ENCODE measurements at places on chromosomes 5 and 9.

DNA sequence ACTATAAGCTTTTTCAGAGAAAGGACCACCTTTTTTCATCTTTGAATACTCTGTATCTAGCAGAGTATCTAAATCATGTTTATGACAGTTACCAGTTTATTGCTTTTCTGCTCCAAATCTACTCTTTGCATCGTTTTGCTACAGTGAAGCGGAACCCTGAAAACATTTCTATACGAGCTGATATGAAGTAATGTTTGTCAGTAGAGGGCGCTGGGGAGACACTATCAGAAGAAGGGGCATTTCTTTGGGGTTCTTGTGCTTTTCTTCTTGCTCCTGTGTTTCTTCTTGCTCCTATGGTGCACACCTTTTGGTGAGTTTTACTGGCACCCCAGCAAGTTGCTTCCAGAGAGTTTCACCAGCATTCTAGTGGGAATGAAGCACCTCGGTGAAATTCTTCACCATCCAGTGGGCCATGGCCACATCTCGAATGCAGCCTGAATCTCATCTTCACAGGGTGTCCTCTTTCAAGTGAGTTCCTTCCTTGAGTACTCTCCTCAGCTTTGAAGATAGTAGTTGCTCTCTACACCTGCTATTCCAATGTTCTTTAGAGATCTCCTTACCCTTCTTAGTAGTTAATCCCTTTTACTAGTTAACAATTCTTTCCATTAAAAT lies 98.4 kb downstream of the FGF1 start:
- DNase-seq: no peak

DNA sequence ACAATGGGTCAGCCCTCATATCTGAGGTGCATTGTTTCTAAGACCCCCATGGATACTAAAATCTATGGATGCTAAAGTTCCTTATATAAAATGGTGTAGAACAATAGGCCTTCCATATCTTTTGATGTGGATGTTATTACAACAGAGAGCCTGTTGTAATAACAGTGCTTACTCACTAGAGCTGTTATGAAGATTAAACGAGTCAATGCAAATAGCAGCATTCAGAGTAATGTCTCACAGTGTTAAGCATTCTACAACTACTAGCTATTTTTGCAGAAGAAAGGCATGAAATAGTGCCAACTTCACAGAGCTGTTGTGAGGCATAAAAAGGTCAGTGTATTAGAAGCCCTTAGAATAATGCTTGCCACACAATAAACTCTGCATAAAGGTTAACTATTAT lies 13.0 kb downstream of the CHSY3 start:
- no peak for DNase-seq

GRCh38 chr5:90878549-90879196 lies 320.1 kb downstream of the ADGRV1 start:
- no peak for DNase-seq

DNA sequence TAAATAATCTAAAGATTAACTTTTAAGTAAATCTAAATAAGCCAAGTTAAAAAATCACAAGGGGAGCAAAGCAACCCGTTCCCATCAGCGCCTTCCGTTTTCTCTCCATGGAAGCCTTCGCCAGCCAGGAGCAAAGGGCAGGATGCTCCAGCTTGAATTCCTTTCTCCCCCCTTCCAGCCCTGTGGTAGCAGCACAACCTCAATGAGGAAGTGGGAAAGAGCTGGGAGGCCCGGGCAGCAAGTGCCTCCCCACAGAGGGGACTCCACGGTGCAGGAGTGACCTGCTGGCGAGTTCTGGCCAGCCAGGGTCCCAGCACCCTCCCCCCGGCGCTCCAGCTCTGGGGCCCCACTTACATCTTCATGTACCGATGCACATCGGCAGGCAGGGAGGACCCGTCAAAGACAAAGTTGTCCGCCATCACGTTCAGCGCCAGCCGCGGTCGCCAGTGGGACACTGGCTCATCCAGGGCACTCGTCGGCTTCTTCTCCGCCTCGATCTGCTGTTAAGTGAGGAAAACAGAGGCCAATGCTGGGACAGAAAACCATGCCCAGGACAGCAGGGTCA lies 6.3 kb downstream of the CLPTM1L start:
- DNase-seq: no peak

GRCh38 chr9:70595211-70595610 lies 180.8 kb upstream of the KLF9 start:
- no peak for DNase-seq

- no peak for DNase-seq
Measured at GRCh38 chr5:107831612-107832395, 161.1 kb upstream of the EFNA5 start.

- peak; percentile 74 for DNase-seq
Measured at GRCh38 chr5:78534148-78534904, 114.2 kb downstream of the LHFPL2 start.

DNA sequence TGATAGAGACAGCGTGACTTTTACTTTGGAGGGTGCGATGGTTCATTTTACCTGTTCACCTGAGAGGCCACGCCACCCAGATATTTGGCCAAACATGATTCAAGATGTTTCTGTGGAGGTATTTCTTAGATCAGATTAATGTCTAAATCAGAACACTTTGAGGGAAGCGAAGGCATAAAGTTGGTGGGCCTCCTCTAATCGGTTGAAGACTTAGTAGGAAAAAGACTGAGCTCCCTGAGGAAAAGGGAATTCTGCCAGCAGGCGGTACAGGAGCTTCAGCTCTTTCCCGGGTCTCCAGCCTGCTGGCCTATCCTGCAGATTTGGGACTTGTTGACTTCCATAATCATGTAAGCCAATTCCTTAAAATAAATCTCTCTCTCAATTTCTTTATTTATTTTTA lies 7.0 kb upstream of the LAMC3 start:
- no peak for DNase-seq

DNA sequence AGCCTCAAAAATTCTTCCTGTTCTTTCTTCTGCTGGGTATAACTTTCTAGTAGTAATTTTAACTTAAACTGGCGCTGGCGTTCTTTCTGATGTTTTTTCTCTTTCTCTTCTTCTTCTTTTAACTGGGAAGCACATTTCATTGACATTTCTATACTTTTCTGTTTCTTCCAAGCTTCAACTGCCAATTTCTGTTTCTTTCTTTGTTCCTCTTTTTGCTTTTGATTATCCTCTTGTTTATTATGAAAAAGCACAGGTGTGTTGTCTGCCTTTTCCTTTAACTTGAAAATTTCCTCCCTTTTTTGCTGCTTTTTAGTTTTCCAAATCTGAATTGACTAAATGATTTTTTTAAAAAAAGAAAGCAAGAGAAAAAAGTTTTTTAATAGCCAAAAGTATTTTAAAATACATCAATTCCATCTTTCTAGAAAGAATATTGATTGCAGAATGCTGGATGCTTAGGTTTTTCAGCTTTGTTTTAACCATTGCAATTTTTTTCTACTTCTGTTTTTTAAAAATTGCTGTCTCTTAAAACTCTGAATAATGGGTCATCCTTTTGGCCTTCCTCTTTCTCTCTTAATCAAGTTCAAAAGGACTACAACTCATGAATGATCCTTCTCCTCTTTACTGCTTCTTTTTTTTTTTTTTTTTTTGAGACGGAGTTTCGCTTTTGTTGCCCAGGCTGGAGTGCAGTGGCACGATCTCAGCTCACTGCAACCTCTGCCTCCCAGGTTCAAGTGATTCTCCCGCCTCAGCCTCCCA lies 8.8 kb upstream of the PGGT1B start:
- no peak for DNase-seq

DNA sequence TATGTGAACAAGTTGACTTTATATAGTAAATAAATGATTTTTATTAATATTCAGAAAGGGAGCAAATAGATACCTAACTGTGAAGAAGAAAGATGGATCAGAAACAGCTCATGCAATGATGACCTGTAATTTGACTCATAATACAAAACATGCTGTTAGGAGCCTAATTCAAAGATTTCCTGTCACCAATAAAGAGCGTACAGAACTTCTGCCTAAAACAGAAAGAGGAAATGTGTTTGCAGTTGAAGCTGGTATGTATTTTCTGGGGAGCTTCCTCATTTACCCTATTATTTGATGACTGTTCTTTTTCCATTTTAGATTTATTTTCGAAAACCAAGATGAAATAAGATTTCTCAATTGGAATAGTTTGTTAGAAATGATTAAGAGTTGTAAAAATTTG lies 11.4 kb downstream of the YTHDC2 start:
- no peak for DNase-seq

- DNase-seq: no peak
Measured at GRCh38 chr9:17986595-17986994, 407.7 kb downstream of the SH3GL2 start.

DNA sequence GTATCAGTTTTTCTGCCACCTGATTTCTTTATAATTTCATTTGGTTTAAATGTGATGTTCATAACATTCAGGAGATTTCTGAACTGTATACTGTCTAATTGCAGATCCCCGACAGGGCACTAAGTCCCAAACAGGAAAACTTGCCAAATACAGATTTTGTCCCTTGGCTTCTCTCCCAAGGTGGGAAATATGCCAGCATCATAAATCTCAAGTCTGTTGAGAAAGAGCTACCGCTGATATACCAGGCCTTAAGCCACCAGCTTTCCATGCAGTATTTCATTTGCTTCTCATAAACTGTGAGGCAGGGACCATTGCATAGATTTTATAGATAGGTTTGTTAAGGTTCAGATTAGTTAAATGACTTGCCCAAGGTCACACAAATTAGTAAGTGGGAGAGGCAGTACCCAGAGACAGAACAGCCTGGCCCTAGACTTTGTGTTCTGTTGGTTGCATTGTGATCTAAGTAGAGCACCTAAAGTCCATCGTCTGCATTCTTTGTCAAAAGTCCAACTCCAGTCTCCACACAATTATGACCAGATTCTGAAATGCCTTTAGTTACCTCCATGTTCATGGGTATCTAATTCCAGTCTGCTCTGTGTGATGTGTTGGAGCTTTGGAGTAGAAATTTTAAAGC lies 16.2 kb downstream of the GPR21 start:
- no peak for DNase-seq

DNA sequence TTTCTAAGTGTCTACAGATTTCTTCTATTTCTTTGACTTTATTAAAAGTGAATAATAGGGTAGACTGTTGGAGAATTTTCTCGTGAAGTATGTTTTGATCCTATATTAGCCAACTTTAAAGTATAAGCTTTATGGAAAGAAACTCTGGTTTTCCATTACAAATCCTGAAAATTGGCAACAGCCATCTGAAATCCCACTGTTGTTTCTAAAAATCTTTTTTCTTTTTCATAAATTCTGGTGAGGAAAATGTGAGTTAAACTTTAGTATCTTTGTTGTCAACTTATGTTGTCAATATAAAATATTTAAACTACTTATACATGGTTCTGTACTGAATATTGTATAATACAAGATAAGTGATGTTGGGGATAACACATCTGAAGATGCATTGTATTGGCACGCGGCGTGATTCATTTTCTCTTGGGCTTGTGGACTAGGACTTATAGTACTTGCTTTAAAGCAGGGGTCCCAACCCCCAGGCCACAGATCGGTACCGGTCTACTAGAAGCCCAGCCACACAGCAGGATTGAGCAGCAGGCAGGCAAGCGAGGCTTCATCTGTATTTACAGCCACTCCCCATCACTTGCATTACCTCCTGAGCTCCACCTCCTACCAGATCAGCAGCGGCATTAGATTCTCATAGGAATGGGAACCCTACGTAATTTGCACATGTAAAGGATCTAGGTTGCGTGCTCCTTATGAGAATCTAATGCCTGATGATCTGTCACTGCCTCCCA lies 12.7 kb downstream of the MAMDC2 start:
- no peak for DNase-seq

- no peak for DNase-seq
Measured at GRCh38 chr5:176155922-176156359, 82.3 kb upstream of the SIMC1 start.

DNA sequence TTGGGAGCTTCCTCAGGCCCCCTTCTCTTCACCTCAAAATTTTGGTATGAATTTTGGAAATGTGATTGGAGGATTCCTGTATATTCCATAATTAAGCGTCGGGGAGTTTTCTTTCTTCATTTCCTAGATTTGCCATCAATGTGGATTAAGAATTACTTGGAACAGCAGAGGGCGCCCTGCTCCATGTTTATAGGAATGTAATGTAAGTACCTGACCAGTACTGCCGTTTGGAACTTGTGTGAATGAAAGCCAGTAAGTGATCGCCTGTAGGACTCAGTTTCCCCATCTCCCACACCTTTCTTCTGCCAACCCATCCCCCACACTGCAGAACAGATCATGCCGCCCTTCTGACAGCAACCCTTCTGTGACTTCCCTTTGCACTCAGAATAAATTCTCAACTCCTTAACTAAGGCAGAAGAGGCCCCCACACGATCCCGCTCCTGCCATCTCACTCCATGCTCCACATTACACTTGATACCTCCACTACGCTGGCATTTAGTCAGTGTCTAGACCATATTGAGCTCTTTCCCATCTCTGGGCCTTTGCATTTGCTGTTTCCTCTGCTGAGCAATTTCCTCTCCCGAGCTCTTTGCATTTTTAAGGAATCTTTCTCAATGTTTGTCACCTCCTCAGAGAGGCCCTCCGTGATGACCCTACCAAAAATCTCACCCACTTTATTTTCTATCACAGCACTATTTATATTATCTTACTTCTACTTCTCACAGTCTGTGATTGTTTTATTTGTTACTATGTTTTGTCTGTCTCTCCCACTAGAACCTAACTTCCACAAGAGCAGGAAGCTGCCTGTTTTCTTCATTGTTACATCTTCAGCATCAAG lies 79.5 kb upstream of the HTR4 start:
- DNase-seq: no peak

DNA sequence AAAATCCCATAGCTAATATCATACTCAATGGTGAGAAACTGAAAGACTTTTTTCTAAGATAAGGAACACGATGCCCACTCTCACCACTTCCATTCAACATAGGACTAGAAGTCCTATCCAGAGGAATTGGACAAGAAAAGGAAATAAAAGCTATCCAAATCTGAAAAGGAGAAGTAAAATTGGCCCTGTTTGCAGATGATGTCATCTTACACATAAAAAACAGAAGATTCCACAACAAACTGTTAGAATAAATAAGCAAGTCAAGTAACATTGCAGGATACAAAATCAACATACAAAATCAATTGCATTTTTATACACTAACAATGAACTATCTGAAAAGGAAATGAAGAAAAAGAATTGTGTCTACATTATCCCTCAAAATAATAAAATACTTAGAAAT lies 308.0 kb downstream of the MCTP1 start:
- no peak for DNase-seq

DNA sequence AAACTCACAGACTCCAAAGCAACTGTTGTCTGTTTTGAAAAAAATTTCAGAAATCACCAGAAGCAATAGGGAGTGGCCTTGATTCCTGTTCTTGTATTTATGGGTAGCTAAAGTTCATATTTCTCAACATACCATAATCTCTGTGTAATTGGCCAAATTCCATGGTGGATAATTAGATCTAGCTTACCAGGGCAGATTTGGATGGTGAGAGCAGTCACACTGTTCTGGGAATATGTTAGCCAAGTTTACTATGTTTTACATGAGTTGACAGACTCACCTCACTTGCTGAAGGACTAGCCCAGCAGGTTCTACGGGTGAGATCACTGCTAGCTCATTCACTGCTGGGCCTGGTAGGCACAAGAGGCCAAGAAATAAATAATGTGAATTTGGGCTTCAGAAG lies 32.7 kb upstream of the CDKN2B start:
- no peak for DNase-seq

GRCh38 chr9:613771-614347 lies 227.6 kb upstream of the DMRT1 start:
- DNase-seq: peak; percentile 78

Data from upper lobe of right lung (tissue), 1 donor.